ENCODE measurements at places on chromosomes 7 and 10.

- no peak for DNase-seq
Observed at GRCh38 chr10:124448696-124449169, 1.1 kb downstream of the NKX1-2 start.

- DNase-seq = no peak
Observed at GRCh38 chr7:3439333-3440030, 138.4 kb downstream of the SDK1 start.

- no peak for DNase-seq
Observed at GRCh38 chr10:120394446-120394845, 62.6 kb upstream of the PLPP4 start.

- DNase-seq = no peak
Observed at GRCh38 chr7:100891568-100892247, 2.2 kb upstream of the UFSP1 start.

- no peak for DNase-seq
Observed at GRCh38 chr7:151342811-151343210, 1.2 kb downstream of the NUB1 start.
